GM13977 (cell line): ENCODE measurements at places on chromosomes 7 and 10.

DNA sequence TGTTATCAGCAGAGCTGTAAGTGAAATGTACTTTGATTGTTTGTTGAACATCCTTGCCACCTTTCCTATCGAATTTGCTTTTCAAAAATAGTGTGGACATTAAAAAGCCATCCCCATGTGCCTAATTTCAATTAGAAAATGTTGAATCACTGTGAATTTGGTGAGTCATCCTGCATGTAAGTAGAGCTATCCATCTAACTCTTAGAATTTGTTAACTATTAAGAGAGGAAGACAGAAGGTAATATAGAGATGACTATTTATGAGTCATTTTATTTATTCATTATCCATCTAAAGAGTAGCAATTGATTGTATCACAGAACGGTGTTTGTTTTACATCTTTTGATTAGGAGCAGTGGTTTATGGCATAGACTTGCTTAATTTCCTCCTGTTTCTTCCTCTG is 154.7 kb downstream of the MGMT start:
- no peak for DNase-seq

GRCh38 chr10:83666762-83667161 is 472.5 kb upstream of the GHITM start:
- no peak for DNase-seq

- no peak for DNase-seq
Measured at GRCh38 chr7:87538052-87538451, 62.6 kb upstream of the ABCB4 start.

DNA sequence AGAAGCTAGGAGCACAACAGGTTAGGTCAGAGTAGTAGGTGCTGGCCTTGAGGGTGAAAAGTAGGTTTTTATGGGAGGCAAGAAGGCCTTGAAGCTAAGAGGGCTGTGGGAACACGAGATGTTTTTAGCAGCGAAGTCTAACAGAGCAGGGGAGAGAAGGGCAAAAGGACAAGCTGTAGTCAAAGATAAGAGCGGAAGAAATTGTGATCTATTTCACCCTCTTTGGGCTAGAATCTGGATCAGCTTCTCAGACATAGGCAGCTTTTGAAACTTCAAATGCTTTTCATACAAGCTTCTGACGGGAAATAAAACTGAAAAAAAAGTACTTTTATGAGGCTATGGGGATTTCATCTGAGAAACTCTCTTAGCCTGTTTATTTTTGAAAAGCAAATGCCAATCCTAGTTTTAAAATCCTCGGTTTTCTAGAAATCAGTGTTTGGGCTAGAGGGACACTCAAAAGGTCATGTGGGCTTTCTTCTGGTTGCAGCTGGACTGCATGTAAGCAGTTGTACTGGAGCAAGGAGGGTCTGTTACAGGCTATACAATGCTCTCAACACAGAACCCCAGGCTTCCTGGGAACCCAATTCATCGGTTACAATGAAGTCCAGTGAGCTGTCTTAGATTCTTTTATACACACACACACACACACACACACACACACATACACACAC is 83.6 kb downstream of the RNF216 start:
- no peak for DNase-seq

DNA sequence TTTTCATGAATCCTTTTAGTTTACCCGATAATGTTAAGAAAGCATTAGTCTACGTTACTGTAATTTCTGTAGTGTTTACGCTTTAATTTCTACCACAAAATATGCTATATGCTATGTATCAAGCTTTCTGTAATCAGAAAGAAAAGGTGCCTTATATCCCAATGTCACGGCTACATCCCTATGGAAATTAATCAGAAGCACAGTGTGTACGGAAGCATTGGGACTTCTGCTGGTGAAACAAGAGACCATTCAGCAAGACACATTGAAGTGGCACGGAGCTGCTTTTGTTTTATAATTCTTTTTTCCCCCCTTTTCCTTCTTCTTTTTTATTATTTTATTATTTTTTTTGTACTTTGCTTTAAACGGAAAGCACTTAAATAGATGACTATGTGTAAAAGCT is 31.2 kb upstream of the SH2B2 start:
- DNase-seq = no peak

DNA sequence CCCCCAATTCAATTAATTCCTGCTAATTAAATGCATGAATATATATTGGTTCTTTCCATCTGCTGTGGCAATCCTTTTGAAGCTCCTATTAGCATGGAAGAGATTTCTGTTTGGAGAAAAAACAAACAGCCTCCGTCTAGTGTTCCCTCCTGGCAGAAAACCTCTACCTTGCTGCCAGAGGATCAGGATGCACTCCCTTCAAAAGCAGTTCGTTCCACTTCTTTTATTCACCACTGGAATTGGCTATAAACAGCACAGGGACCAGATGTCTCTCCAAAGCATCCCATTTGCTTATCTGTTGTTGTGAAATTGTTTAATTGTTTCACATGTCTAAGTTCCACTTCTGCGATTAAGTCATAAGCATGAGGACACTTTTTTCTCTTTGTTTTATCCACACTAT is 77.8 kb upstream of the PTN start:
- no peak for DNase-seq

DNA sequence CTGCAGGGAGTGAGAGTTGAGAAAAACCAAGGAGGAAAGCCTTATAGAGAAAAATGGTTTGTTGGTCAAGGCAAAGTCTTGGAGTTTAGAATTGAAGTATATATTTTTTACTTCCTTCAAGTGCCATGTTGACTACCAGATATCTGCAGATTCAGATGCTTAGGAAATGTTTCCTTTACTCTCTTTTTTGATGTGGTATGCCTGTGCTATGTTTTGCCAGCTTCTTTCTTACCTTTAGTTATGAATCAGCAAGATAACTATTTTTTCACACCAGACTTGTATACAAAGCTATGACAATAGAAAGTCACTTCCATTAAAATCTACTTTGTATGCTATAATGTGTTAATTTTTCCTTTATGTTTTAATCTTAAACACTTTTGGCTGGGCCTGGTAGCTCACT is 3.6 kb downstream of the R3HCC1L start:
- DNase-seq = no peak

DNA sequence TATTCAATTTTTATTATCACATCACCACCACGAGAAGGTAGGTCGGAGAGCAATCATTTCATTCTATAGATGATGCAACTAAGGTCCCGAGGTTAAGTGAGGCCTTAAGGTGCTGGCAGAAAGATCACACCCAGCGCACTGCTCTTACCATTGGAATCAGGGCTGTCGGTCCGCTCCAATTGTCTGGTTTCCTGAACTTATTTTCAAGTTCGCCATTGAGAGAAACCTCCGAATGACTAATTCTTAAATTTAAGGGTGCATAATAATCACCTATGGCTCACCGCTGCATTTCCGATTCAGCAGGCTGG is 625 bp upstream of the GSTO2 start:
- DNase-seq = no peak
